ENCODE measurements at places on chromosomes 2 and 18. TPM values are rescaled to one million over a fixed set of nuclear protein-coding genes. Genes with fewer than 3 reads are reported as not detected.

GRCh38 chr18:58520969-58521368 lies 107.9 kb downstream of the ALPK2 start:
- no peak overlapping the region for H3K4me3 ChIP-seq
- no peaks in the 10 kb centered on the region for H3K27me3 ChIP-seq
- H3K36me3 ChIP-seq: no peaks in the 10 kb centered on the region
- DNase-seq: no peak

DNA sequence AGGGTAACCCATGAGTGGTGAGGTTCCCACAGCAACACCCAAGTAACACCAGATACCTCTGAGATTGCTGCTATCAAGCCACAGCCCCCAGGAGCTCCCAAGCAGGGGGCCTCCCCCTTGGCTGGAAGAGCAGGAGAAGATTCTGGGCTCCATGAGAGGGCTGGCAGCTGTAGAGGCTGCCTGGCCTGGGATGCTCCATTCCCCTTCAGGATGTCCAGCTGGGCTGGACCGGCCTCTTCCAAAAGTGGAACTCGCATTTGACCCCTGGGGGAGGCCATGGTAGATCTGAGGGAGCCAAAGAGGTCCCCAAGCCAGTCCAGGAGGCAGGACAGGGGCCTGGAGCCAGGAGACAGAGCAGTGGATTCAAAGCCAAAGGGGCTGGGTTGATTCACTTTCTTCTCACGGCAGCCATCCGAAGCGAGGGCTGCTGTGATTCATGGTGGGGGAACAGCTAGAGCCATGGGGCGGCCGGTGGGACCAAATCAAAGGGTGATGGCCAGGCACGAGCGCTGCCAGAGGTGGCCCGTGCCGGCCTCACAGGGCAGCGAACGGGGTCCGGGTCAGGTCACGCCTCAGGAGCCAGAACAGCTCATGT lies 95.3 kb upstream of the ID2 start:
- no peak for DNase-seq
- peaks cover 10% of the 10 kb centered on the region for H3K4me1 ChIP-seq
- no peak overlapping the region for H3K27ac ChIP-seq

DNA sequence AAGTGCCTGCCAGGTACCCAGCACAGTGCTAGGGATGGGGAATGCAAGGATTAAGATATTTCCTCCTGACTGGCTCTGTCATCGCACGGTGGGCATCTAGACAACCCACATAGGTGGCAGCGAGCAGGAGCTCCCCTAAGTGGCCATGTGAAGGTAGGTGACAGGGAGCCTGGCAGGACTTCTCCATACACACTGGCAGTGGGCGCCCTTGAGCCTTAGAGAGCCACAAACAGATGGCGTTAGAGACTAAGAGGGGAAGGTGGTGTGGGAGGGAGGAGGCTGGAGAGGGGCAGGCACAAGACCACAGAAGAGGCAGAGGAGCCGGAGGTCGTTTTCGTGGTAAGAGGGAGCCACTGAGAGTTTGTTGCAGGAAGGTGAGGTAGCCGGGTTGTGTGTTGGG lies 15.2 kb downstream of the PRELID3A start:
- DNase-seq: no peak
- H3K27ac ChIP-seq: no peak overlapping the region
- H3K36me3 ChIP-seq: no peaks in the 10 kb centered on the region
- peaks cover 9% of the 10 kb centered on the region for H3K4me1 ChIP-seq
- H3K27me3 ChIP-seq: no peaks in the 10 kb centered on the region

DNA sequence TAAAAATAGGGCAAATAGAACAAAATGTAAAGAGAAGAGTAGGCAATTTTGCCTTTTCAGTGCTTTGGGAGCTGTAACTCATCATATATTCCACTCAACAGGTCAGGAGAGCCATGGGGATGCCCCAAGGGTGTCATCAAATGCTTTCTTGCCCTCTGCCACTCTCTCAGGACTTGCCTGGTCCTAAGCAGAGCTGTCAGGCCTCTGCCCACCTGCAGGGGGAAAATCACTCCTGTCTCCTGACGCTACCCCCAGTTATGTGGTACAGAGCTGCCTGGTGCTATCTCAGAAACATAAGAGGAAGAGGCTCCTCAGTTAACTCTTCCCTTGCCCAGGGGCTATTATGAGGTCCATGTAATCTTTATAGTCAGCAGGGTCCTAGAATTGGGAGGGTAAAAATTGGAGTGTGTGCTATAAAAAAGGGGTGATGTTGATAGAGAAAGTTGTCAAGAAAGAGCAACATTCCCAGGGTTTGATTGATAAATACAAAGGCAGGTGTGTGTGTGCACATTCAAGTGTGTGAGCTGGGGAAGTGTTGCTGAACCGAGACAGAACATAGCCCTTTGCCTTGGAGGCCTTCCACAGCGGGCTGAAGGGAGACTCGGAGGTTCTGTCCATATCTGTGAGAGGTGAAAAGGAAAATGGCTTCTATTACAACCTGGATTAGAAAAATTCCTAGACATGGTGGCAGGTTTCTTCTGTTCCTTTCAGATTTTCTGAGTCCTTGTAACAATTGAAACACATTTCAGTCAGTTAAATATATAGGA lies 25.4 kb downstream of the PTPRM start:
- DNase-seq: no peak
- no peaks in the 10 kb centered on the region for H3K36me3 ChIP-seq
- peaks cover 27% of the 10 kb centered on the region for H3K4me1 ChIP-seq
- H3K27me3 ChIP-seq: no peaks in the 10 kb centered on the region
- no peak overlapping the region for H3K4me3 ChIP-seq

- H3K36me3 ChIP-seq: peaks cover 16% of the 10 kb centered on the region
- DNase-seq: no peak
- no peaks in the 10 kb centered on the region for H3K27me3 ChIP-seq
- no peak overlapping the region for H3K27ac ChIP-seq
These were observed 83.9 kb upstream of the REV1 start for GRCh38 chr2:99573634-99574251.

- H3K36me3 ChIP-seq: no peaks in the 10 kb centered on the region
- H3K27ac ChIP-seq: no peak overlapping the region
These were observed 225.4 kb downstream of the LRRTM4 start for GRCh38 chr2:77296791-77297190.

ARHGAP28 gene
- total RNA-seq: 13.1 TPM

CXCR1 gene
- 10.4 TPM for total RNA-seq

AMER3 gene
- total RNA-seq: not detected
